ENCODE measurements at places on chromosomes 4 and X.

DNA sequence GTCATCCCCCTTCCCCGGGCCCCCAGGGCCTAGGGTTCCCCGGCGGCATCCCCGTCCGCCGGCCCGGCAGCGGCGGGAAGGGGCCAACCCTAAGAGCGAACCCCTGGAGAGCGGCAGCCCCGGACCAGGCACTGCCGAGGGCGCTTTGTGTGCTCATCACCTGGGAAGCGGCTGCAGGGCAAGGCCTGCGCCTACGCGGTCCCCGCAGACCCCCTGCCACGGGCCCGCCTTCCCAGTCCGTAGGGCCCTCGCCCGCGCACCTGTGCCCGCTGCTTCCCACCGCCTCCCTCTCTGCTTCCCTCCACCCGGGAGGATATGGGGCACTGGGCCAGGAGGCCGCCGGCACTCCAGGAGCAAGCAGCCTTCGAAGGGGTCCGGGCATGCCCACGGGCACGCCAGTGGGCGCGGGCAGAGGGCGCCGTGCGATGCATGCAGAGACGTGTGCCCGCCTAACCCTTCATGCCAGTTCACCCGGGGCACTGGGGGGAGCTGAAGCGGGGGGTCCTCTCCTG, 2.6 kb downstream of the FLNA start:
- no peak for DNase-seq

DNA sequence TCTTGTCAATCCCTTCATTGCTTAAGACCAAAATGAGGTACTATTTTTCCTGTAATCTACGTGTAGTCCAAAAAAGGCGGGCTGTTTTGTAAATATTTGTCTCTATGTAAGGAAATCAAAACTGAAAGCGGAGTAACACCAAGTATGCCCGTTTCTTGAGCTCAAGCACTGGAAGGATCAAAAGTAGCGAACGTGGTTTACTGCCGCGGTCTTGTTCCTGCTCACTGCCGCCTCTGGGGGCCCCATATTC, 71.5 kb downstream of the AFF1 start:
- no peak for DNase-seq

GRCh38 chr4:24188459-24188858, 298.6 kb upstream of the PPARGC1A start:
- no peak for DNase-seq

DNA sequence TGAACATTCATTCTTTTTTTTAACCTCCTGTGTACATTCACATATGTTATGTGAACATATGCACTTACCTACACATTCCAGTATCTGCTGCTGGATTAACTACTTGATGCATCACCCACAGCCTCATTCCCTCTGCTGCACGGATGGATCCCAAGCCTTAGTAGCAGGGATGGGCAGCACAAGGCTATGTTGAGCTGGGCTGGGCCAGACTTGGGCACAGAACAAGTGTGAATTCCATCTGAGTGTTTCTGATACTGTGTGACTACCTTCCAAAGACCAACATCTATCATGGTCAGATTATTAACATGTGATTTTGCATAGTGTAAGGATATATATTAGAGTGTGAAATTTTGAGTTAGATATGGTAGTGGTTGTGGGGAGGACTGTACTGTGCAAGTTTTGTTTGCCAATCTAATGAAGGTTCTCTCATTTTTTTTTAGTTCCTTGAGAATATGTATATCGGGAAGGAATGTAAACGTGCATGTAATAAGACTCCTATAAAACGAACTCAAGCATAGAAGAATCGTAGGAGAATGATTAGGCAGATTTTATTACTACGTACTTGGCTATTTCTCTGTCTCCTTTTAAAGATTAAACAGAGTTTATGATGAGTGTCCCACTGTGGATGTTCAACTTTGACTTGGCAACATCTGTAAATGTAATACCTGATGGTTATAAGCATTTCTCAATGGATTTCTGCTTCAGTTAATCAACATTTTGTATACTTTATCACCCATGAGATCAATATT, 23.4 kb upstream of the STBD1 start:
- no peak for DNase-seq

DNA sequence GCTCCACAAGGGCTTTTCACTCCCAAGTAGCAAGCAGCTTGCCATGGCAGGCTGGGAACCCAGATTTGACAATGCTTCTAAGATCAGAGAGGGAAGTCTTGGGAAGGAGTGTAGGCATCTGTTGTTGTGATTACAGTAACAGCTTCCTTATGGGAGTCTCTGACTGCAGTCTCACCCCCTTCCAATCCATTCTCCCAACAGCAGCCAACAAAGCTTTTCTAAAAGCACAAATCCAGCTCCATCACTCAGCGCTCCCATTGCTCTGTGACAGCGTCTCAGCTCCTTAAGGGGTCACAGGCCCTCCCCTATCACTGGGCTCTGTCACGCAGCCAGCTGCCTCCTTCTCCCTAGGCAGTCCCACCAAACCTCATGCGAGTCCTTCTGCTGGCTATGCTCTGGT, 7.1 kb downstream of the IGFBP7 start:
- DNase-seq, result no peak

- no peak for DNase-seq
Measured at GRCh38 chrX:154401045-154401799, 3.0 kb downstream of the RPL10 start.

- DNase-seq, result no peak
Measured at GRCh38 chr4:1033840-1034551, 22.6 kb downstream of the FGFRL1 start.

- DNase-seq, result no peak
Measured at GRCh38 chr4:75168548-75168947, 235.6 kb downstream of the PARM1 start.

GRCh38 chrX:130082244-130083106, 27.8 kb downstream of the ELF4 start:
- peak; percentile 57 for DNase-seq

- DNase-seq, result no peak
Measured at GRCh38 chr4:71243091-71243833, 95.6 kb upstream of the SLC4A4 start.

DNA sequence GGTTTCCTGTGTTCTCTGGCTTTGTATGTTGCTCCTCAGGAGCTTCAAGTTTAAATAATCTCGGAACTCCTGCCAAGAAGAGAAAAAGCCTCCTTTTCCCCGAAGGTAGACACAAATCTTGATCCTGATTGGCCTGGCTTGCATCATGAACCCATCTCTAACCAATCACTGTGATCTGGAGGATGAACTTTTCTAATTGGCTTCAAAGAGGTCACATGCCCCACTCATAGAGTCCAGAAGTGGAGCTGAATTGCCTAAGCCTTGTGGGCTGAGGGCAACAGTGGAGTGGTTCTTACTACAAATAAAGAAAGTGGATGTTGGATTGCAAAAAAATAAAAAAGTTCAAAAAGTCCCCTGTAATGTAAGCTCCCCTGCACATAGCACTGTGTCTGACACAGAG, 245.9 kb downstream of the MID1IP1 start:
- no peak for DNase-seq

DNA sequence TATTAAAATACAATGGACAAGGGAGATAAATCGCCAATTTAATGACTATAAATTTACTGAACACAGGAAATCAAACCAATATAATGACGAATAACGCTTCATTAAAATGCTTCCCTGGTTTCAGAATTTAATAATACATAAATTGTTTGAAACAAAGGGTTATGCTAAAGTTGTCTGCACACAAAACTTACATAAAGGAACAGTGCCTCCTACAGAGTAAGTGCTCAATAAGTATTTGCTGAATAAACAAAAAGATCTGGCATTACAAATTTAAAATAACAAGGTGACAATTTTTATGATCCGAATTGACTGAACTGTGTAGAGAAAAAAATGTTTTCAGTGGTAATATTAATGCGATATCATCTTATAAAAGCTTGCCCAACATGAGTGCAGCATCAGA, 69.6 kb downstream of the NOCT start:
- DNase-seq, result no peak

DNA sequence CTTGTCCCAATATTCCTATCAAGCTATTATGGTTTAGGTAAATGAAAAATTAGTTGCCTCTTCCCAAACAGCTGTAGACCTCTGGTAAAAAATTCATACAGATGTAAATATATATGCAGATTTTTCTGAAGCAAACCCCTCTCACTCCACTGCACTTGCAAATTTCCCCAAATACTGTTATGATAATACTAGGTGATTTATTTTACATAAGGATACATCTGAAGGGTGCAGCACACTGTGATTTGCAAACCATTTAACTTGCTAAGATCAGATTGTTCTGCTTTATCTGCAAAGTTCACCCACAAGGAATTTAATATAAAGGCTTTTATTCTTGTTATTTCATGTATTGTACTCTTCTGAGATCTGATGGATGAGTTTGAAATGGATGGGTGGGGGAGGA, 177.0 kb downstream of the GPAT3 start:
- no peak for DNase-seq

DNA sequence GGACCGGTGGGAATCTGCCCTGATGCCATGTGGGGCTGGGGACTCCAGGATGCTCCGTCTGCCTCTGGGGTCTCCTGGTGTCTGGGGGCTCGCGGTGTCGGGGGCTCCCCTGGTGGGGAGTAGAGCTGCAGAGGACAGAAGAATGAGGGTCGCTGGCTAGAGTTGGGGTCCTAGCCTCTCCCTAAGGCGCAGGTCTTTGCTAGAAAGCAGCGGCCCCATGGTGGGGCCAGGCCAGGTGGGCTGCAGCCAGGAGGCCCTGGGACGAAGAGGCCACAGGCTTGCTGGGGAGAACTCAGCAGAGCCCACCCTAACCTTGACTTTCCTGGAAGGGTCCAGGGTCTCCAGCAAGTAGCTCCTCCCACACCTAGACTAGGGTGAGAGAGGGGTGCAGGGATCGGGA, 21.4 kb downstream of the FGFRL1 start:
- DNase-seq, result no peak

GRCh38 chr4:76800902-76801301, 97.0 kb downstream of the SOWAHB start:
- DNase-seq, result no peak

DNA sequence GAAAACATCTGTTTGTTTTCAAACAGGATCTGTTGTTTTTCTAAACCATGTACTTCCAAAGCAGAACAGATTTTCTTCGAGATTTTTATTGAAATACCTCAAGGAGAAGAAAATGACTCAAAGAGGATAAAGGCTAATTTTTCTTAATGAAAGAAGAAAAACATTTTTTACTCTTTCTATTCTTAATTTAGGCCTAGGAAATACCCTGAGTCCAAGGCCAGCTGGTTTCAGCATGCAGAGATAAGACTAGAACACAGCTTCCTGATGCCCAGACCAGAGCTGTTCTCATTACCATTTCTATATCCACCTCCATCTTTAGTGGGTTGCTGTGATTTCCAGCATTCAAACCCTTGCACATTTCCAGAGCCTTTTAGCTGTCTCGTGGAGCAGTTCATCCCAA, 18.3 kb downstream of the GAB1 start:
- DNase-seq, result no peak

DNA sequence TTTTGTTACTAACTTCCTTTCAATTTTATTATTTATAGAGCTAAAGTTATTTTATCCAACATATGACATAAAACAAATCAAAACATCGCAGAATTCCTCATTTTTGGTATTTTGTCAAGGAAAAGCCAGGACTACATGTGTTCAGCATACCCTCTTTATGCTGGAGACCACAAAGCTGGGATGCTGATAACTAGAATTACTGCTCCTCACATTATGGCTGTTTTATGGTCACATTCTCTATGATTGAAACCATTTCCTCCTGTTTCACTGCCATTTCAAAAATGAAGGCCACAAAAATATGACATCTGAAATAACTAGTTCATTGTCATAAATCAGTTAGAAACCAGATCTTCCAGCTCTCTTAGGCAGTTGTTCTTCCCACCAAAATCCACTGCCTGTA, 41.7 kb downstream of the KLHL34 start:
- DNase-seq, result no peak

GRCh38 chr4:115165503-115165902, 52.1 kb upstream of the NDST4 start:
- DNase-seq, result no peak

GRCh38 chr4:184102927-184103326, 114.7 kb downstream of the ENPP6 start:
- no peak for DNase-seq

DNA sequence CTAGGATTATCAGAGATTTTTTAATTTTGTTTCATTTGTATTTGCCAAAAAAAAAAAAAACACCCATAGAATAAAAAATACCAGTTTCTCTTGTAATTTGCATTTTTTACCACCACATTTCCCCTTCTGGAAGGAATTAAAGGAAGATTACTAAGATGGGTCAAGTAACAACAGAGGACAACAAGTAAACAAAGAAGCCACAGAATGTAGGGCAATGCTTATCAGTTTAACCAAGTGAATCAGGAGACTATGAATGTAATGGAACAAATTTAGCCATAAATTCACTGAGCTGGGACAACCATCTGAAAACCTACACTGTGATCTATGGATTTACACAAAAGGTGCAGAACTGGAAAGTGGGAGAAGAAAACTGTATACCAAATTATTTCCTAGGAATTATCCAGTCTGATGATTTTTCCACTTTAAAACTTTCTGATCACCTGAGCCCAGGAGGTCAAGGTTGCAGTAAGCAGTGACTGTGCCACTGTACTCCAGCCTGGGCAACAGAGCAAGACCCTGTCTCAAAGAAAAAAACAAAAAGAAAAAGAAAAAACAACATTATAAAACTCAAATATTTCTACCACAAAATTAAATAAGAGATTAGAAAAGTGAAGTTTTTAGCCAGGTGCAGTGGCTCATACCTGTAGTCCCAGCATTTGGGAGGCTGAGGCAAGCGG, 32.4 kb downstream of the LRBA start:
- no peak for DNase-seq

GRCh38 chr4:80495865-80496264, 160.3 kb downstream of the CFAP299 start:
- no peak for DNase-seq

DNA sequence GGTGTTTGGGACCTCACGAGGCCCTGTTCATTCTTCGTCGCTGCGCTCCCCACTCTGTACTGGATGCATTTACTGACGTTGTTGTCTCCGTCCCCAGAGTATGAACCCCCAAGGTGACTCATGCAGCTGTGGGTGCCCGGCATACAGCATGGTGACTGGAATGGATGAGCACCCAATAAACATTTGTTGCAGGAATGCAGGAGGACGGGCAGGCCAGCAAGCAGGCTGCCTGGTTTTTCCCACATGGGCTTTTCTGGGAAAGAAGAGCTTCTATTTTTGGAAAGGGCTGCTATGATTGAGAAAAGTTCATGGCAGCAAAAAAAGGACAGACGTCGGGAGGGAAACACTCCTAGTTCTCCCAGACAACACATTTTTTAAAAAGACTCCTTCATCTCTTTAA, 893 bp upstream of the SOD3 start:
- DNase-seq, result no peak

DNA sequence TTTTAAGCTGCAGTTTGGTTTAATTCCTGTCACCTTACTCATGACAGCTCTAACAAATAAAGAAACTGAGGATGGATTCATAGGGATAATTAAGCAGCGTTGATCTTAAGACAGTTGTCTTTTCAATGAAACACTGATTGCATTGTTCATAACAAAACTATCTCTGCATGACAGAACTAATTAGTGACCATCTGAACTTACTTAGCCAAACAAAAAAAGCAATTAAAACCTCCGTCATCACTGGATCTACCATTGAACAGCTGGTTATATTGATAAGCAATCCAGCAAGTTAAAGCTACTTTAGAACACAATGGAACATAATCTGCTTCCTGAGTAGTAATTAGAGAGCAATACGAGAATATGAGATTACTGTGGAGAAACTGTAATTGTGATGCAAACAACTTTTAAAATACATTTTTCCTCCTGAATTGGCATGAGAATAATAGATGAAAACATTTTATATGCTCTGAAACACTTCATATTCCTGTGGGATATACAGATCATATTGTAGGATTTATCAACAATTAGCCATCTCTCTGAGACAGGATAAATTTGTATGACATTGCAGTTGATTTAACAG, 2576.8 kb downstream of the PCDH7 start:
- no peak for DNase-seq

Measured in stimulated activated CD4-positive, alpha-beta T cell treated with anti-CD3 and anti-CD28 coated beads, TNF-alpha, amount 100 ng/mL, for 4 hours (primary cell).